ENCODE measurements at places on chromosomes 3 and 15. TPM values are rescaled to one million over a fixed set of nuclear protein-coding genes. Genes with fewer than 3 reads are reported as not detected.

The DYNC1LI1 gene
- total RNA-seq = 38.5 TPM

The SERINC4 gene
- 0.21 TPM for total RNA-seq

The TM4SF4 gene
- not detected for total RNA-seq

The SLC2A2 gene
- not detected for total RNA-seq

The CCNB2 gene
- total RNA-seq = 11.2 TPM

The RASL12 gene
- 7.0 TPM for total RNA-seq

The MAP1A gene
- 30.6 TPM for total RNA-seq

The EDC3 gene
- total RNA-seq = 17.6 TPM

The WDR5B gene
- total RNA-seq = 4.9 TPM

The CELF6 gene
- total RNA-seq = 2.5 TPM

The ADGRG7 gene
- 46.5 TPM for total RNA-seq

The GP5 gene
- total RNA-seq = 0.83 TPM

The RETNLB gene
- not detected for total RNA-seq

The SLC9C1 gene
- total RNA-seq = not detected

The PROS1 gene
- total RNA-seq = 48.6 TPM

The FANCD2OS gene
- not detected for total RNA-seq

The ECE2 gene
- total RNA-seq = not detected

The KBTBD12 gene
- 0.14 TPM for total RNA-seq

The PPP1R14D gene
- not detected for total RNA-seq

The SLC28A2 gene
- not detected for total RNA-seq

The LRRC31 gene
- total RNA-seq = not detected

The C3orf52 gene
- 15.4 TPM for total RNA-seq

The CAPN3 gene
- total RNA-seq = 37.9 TPM

The CP gene
- total RNA-seq = not detected

The COPS2 gene
- 41.3 TPM for total RNA-seq

The SI gene
- total RNA-seq = not detected

The ACP3 gene
- 35.6 TPM for total RNA-seq

The CFAP100 gene
- not detected for total RNA-seq

The AQR gene
- 20.6 TPM for total RNA-seq

The CKMT1B gene
- total RNA-seq = 3.8 TPM

The ARHGEF26 gene
- total RNA-seq = 4.0 TPM

The GRAMD2A gene
- total RNA-seq = 0.67 TPM

The COX5A gene
- 435 TPM for total RNA-seq

The ACTC1 gene
- 2,394 TPM for total RNA-seq

The CDHR4 gene
- total RNA-seq = not detected

The NEK10 gene
- total RNA-seq = 1.1 TPM

The AMT gene
- total RNA-seq = 67.2 TPM

The CCR3 gene
- total RNA-seq = not detected

The DAPK2 gene
- total RNA-seq = 1.4 TPM

The RAB6B gene
- 2.6 TPM for total RNA-seq

The CACNA2D3 gene
- total RNA-seq = 0.11 TPM

The ALDH1A2 gene
- total RNA-seq = 6.6 TPM

Measured in cardiac muscle cell (in vitro differentiated cells and primary cell).